Stimulated activated CD4-positive, alpha-beta T cell treated with anti-CD3 and anti-CD28 coated beads, TNF-alpha, amount 100 ng/mL, for 4 hours (primary cell): ENCODE measurements at places on chromosomes 16 and 17.

DNA sequence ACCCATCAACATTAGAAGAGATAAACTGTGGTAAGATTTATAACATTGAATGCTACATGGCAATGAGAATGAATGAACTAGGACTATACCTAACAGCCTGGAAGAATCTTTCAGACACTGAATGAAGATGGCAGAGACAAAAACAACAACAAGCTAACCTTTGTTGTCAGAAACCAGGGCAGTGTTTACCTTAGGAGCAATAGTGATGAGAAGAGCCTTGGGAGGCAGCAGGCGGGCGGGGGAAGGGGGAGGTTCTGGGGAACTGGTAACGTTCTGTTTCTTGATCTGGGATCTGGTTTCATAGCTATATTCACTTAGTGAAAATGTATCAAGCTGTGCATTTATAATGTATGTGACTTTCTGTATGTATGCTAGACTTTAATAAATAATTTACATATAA lies 139.0 kb upstream of the TNRC6C start:
- no peak for DNase-seq

DNA sequence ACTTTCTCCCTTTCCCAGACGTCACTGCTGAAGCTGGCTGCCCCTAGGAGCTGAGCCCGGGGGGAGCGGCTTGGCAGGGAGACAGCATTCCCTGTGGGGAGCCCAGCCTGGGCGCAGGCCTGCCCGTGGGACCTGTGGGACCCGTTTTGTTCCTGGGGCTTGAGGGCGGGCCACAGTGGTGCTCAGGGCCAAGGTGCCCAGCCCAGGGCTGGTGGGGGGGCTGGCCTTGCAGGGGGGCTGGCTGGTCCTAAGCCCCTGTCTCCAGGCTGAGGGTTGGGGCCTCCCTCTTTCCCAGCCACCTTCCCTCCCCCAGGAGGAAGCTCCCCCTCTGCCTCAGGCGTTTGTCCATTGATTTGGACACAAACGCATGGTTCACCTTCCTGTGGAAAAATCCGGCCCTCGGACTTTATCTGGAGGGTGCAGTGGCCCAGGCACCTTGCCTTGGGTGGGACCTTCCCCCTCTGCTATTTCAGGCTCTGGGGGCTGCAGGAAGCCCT lies 4.4 kb downstream of the NHERF2 start:
- no peak for DNase-seq

DNA sequence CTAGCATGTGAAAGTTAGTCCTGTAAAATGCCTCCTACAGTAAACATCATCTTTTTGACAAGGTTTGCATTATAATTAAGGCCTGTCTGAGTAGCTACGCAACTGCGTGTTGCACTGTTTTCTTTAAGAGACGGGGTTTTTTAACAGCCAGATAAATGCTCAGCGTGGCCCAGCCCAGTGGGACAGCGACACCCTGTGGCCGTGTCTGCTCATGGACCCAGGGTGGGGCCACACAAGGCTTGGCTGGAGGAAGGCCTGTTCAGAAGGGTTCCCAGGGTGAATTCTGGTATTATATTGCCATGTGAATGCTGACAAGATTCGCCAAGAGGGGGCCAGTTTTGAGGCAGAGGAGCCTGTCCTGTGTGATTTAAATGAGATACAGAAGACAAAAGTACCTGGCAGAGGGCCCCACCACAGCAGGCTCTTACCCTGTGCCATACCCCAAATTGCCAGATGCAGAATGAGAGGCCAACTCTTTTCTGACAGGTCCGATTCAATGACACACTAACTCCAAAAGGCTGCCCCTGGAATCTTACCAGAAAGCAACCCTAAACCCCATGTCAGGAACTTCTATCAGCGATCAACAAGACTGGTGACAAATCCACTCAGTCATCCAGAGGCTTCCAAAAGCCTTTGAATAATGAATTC lies 65.9 kb upstream of the IRX6 start:
- DNase-seq, result peak; percentile 3

DNA sequence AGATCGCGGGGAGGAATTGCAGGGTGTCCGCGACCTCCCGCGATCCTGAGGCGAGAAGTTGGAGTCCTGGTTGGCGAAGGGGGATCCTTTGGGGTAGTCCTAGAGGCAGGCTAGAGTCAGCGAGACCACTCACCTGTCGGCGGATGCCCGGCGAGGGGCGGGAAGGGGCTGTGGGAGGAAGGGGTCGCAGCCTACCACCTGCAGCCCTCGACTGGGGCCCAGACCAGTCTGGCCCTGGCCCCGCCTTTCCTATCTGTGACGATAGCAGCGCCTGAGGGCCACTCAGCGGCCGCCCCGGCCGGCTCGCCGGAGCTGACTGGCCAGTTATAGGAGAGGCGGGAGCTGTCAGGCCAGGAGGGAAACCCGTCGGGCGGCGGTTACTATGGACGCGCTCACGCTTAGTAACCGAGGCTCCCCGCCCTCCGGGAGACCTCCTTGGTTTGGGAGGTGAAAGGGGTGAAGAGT lies at the start of gene TEKT3:
TSS of gene TEKT3 (minus strand) at position 213 of the 465 bp plus-strand sequence. CDS start 10,012 bp downstream, outside the sequence.
- no peak for DNase-seq

DNA sequence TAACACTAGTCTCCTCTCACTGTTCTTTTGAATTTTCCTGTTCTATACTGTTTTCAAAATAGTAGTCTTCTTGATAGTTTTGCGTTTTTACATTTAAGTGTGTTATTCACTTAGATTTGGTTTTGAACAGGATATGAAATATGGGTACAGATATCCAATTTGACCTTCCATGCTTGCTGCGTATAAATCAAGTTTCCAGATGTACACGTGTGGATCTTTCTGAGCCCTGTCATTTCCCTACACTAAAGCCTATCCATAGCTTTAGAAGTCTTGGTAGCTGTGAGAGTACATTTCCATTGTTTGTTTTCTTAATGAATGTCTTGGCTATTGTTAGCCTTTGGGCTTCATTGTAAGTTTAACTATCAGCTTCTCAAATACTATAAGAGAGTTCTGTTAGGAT lies 20.4 kb downstream of the CYLD start:
- no peak for DNase-seq

DNA sequence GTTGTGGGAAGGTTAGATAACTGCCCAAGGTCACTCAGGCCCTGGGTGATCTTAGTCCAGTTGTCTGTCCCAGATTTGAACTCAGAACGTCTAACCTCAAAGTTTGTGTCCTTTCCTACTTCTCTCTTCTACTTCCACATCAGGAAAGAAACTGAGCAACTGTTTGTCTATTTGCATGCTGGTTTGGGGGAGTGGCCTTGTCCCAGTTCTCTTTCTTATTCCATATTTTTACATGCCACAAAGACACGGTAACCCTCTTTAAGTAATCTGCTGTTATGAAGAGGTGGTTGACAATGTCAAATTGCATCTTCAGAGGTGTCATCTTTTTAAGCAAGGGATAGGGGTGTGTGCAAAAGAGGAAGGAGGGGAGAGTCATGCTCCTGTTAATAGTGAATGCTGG lies 432.5 kb downstream of the HS3ST3B1 start:
- no peak for DNase-seq

DNA sequence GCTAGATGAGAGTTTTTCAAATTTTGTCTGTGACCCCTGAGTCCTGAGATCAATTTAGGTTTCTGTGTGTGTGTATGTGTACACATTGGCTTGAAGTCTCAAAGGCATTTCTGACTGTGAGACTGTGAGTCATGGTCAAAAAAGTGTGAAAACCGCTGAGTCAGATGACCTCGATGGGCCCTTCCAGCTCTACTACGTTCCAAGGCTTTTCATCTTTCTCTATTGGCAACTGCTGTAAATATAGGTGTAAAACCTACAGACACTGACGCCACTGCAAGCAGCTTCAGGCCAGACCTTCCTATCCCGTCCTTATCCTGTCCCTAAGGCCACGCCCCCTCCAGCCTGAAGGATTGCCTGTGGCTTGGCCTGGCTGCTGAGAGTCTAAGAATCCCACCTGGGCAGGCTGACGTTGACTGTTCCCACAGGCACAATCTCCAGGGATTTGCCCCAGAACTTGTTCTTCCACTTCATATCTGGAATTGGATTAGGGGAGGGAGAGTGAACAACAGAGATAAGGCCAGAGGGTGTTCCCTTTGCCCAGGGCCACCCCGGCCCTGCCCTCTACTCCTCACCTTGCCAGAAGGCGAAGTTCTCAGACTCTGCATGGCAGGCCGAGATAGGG lies 11.3 kb downstream of the OSBPL7 start:
- DNase-seq, result no peak

GRCh38 chr17:18217412-18218015 lies 7.9 kb upstream of the LLGL1 start:
- peak; percentile 47 for DNase-seq

- peak; percentile 60 for DNase-seq
These were observed 8.1 kb upstream of the KIFC3 start for GRCh38 chr16:57810197-57811031.

DNA sequence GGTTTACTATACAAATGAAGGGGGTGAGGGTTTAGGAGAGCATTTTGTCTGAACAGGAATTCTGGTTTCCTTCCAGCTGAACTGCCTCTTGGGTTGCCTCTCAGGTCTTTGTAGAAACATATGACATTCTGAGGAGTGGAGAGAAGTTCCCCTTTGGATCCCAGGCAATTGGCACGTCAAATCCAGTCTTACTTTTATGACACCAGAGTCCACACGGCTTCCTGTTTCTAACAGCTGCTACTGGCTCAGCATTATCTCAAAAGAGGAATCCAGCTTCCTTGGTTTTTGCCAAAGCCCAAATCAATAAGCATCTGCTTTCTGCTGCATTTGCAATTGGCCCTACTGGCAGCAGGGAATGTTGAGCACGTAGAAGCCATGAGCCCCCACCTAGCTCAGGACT lies 97.6 kb upstream of the FAM20A start:
- no peak for DNase-seq

- no peak for DNase-seq
These were observed 13.9 kb downstream of the ITPRIPL2 start for GRCh38 chr16:19127674-19128131.

- DNase-seq, result no peak
These were observed 20.4 kb upstream of the MRPS23 start for GRCh38 chr17:57870283-57870635.

DNA sequence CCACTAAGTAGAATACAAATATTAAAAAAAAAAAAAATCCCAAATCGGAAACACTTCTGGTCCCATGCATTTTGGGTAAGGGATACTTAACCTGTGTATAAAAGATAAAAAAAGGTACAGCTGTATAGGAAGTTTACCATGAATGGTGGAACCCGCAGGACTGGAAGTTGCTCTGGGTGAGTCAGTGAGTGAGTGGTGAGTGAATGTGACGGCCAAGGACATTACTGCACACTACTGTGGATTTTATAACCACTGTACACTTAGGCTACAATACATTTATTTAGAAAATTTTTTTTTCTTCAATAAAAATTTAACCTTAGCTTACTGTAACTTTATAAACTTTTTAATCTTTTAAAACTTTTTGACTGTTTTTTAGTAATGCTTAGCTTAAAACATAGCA lies 71.3 kb upstream of the BCAR1 start:
- DNase-seq, result no peak

DNA sequence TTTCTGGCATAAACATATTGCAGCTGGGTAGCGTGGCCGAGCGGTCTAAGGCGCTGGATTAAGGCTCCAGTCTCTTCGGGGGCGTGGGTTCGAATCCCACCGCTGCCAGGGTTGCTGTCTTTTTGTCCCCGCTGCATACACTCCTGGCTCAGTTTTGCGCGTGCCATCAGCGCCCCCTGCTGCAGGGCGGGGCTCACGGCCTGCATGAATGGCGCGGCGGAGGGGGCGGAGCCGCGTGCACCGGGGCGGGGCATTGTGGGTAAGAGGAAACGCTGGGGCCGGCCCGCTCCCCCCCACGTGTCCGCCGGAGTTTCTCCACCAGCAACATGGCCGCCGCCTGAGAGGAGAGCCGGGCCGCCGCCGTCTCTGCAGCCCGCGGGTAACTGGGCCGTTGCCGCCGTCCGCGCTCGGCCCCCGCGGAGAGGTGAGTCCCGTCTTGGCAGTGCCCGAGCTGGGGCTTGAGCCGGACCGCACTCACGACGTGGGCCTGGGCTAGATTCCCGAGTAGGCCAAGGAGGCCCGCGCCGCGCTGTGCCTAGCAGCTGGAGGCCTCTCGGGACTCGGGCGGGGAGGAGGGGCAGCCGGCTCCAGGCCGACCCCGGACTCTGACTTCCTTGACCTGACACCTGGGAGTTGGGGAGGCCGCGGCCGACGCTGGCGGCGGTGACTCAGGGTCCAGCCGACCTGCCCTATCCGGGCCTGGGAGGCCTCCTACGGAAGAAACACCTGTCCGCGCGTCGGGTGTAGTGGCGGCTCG lies at the start of gene POLR3E:
TSS of gene POLR3E (plus strand) at position 296 of the 757 bp plus-strand sequence. CDS start 5,560 bp downstream, outside the sequence.
- DNase-seq, result peak; percentile 99

- no peak for DNase-seq
These were observed 774 bp downstream of the ENGASE start for GRCh38 chr17:79075446-79075750.

DNA sequence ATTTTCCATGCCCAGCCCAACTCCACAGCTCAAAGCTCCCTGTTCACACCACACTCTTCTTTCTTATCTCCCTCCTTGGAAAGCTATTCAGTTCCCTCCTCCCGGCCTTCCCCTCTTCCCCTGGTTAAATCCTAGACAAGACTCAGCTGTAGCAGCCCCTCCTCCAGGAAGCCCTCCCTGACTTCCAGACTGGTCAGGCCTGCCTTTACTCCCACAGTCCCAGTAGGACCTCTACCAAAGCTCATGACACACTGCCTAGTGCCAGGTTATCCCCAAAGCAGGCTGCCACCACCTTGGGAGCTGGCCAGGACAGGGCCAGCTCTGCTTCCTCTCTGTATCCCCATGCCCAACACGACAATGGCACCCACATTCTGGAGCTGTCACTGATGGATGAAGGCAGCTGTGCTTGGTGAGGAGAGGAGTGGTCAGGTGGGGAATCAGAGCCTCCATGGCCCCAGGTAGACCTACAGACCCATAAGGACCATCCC lies 50.0 kb downstream of the BEAN1 start:
- no peak for DNase-seq

DNA sequence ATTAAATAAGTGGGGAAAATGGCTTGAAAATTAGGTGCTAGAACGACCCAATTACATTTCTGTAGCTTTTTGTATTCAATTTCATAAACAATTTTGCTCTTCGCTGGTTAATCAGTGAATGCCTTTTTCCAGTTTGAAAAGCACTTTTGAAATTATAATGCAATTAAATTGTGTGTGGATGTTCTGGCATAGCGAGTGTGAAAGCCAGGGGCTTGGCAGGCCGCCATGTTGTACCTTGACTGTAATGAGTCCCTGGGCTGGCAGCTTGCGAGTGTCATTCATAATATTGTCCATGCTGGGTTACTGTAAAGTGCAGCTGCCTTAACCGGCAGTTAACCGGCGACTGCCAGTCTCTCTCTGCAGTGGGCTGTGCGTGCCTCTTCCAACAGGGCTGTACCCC lies 177.8 kb downstream of the CCDC182 start:
- no peak for DNase-seq

- no peak for DNase-seq
These were observed 20.1 kb upstream of the MLYCD start for GRCh38 chr16:83878838-83879237.

GRCh38 chr16:79849119-79849518 lies 248.6 kb upstream of the MAF start:
- DNase-seq, result no peak

DNA sequence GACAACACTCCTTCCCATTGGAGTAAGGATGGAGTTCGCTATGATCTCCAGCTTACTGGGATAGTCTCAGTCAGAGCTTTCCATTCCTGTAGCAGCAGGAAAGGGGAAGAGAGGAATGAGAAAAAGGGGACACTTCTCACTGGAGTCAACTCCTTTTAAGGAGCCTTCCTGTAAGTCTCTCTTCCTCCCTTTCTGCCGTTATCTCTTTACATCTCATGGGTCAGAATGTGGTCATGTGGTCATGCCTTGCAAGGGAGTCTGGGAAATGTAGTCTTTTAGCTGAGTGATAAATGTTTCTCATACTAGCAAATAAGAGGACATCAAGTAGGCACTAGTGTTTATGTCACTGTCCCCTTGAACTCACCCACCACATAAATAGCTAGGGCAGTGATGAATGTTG lies 227.3 kb downstream of the HAPSTR1 start:
- DNase-seq, result no peak

GRCh38 chr16:9125658-9126505 lies 34.4 kb downstream of the HAPSTR1 start:
- DNase-seq, result no peak
